Activated CD4-positive, alpha-beta T cell treated with anti-CD3 and anti-CD28 coated beads, Interleukin-2, amount 50 U/mL, for 24 hours (primary cell): ENCODE measurements at places on chromosomes 2 and 18.

- no peak for DNase-seq
Measured at GRCh38 chr18:42310956-42311355, 355.9 kb downstream of the PIK3C3 start.

- DNase-seq: no peak
Measured at GRCh38 chr18:34077599-34077998, 147.1 kb downstream of the NOL4 start.

DNA sequence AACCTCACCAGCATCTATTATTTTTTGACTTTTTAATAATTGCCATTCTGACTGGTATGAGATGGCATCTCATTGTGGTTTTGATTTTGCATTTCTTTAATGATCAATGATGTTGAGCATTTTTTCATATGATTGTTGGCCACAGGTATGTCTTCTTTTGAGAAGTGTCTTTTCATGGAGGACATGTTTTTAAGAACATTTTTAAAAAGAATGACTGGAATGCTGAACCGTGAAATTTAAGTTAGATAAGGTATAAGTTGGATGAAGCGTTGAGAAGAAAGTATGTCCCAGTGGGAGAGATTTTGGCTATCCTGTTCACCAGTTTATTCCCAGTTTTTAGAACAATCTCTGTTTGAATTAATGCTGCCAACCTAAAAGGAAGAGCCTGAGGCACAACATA lies 365.9 kb downstream of the CELF4 start:
- no peak for DNase-seq

DNA sequence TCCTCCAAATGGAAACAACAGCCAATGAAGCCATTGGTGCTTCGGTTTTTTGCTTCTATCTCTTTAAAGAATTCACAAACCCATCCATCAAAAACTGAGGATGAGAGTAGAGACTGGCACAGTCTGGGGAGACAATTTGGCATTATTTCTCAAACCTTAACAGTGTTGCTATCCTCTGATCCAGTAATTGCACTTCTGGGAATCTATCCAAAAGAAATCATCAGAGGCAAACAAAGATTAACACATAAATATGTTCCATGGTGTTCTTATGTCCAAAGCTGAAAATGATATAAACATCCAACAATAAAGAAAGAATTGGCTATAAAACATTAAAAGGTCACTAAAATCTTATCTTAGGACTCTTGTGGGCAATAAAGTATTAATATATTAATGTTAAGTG lies 35.1 kb downstream of the REEP1 start:
- DNase-seq: no peak

GRCh38 chr2:197210430-197210829 lies 100.2 kb downstream of the ANKRD44 start:
- DNase-seq: no peak
